ENCODE measurements at places on chromosomes 11 and 22.

DNA sequence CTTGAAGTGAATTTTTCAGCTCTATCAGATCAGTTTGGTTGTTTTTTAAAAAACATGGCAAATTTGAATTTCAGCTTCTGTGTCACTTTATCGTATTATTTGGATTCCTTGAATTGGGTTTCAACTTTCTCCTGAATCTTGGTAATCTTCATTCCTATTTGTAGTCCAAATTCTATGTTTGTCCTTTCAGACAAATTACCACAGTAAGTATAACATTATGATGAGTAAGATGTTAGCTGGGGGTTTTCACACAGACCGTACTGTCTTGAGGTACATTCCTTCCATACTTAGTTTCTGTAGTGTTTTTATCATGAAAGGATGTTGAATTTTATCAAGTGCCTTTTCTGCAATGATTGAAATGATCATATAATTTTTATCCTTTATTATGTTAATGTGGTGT lies 28.0 kb downstream of the OR5B17 start:
- no peak for DNase-seq

GRCh38 chr11:8937159-8937558 lies 4.4 kb upstream of the C11orf16 start:
- DNase-seq = no peak

GRCh38 chr11:44324749-44325525 lies 15.0 kb upstream of the ALX4 start:
- no peak for DNase-seq

DNA sequence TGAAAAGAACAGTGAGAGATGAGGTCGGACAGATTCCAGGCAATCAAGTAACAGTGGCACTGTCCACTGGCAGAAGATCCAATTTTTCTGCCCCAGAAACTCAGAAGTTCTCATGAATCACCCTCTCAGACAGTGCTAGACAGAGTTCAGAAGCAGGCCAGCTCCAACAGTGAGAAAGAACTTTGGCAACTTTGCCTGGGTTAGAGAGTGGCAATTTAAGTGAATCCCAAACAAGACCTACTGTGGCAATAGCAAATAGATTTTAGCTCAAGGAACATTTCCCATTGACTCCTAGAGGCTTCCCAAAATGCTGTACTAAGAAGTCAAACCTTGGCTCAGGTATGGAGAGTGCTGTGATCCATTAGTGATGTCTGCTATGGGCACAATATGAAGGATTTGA lies 12.3 kb downstream of the CD44 start:
- no peak for DNase-seq

DNA sequence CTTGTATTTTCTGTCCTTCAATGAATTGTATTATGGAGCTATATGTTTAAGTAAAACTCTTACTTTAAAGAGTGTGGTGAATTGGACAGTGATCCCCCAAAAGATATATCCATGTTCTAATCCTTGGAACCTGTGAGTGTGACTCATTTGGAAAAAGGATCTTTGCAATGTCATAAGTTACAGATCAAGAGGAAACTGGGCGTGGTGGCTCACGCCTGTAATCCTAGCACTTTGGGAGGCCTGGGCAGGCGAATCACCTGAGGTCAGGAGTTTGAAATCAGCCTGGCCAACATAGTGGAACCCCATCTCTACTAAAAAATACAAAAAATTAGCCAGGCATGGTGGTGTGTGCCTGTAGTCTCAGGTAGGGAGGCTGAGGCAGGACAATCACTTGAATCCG lies 36.7 kb downstream of the ELF5 start:
- DNase-seq = no peak

GRCh38 chr11:64716473-64717267 lies 6.3 kb downstream of the NRXN2 start:
- DNase-seq = no peak

- DNase-seq = no peak
Measured at GRCh38 chr11:77448269-77448668, 25.6 kb downstream of the PAK1 start.

DNA sequence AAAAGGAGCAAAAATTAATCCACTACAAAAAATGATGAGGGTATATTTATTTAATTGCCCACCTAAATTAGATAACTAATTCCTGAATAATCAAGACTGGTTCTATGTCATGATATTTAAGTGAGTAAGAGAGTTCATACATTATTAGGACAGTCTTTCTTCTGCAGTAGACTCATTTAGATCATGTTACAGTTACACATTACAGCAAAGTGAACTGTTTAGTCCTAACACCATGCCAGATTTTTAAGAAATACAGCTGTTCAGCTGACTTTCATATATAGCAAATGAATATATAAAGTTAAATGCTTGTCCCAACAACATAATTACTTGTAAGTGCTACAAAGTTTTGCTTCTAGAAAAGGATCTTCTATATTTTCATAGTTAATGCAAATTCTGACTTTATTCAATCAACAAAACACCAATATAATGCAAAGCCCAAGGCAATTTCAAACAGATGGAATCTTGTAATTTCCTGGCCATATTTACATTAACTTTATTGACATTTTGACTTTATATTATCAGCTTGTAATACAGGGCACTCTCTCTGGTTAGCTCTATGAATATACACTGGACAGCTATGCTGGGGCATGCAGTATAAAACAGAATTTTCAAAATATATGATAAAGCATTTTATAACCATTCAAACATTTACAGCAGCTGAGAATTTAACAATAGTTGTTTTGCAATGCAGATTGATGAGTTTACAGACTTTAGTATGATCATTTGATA lies 45.7 kb upstream of the TP53AIP1 start:
- no peak for DNase-seq

DNA sequence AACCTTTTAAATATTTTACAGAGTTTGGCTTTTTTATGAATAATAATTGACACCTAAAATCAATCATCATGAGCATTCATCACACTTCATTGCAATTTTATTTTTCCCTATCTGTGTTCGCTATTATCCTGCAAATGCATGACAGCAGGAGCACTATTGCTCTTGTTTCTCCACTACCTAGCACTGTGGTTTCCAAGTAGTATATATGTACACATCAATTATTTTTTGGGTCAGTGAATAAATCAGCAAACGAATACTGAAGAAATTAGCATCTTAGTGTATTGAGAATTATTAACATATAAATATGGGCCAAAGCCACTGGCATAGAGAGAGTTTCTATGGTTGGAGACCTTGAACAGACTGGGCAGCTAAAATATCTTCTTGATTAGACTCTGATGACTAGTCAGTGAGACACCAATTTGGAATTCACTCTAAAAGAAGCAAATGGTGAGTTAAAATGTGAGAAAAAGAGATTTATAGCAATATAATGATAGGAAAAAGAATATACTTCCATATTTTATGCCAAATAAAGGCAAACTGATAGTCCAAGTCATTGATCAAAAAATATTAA lies 731.1 kb upstream of the LUZP2 start:
- DNase-seq = no peak

- no peak for DNase-seq
Measured at GRCh38 chr11:113577356-113578032, 102.3 kb upstream of the DRD2 start.

DNA sequence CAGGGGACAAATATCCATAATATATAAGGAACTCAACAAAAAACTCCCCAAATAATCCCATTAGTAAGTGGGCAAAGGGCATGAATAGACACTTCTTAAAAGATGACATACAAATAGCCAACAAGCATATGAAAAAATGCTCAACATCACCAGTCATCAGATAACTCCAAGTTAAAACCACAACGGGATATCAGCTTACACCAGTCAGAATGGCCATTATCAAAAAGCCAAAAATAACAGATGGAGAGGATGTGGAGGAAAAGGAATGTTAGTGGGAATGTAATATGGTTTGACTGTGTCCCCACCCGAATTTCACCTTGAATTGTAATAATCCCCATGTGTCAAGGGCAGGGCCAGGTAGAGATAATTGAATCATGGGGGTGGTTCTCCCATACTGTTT lies 350.1 kb downstream of the GUCY1A2 start:
- DNase-seq = no peak

- DNase-seq = no peak
Measured at GRCh38 chr11:12818333-12819015, 144.3 kb downstream of the TEAD1 start.

GRCh38 chr11:111305162-111305802 lies 6.9 kb downstream of the POU2AF3 start:
- no peak for DNase-seq

- DNase-seq = no peak
Measured at GRCh38 chr11:94662065-94662779, 95.1 kb downstream of the PIWIL4 start.

- no peak for DNase-seq
Measured at GRCh38 chr11:134939031-134939430, 527.0 kb upstream of the B3GAT1 start.

DNA sequence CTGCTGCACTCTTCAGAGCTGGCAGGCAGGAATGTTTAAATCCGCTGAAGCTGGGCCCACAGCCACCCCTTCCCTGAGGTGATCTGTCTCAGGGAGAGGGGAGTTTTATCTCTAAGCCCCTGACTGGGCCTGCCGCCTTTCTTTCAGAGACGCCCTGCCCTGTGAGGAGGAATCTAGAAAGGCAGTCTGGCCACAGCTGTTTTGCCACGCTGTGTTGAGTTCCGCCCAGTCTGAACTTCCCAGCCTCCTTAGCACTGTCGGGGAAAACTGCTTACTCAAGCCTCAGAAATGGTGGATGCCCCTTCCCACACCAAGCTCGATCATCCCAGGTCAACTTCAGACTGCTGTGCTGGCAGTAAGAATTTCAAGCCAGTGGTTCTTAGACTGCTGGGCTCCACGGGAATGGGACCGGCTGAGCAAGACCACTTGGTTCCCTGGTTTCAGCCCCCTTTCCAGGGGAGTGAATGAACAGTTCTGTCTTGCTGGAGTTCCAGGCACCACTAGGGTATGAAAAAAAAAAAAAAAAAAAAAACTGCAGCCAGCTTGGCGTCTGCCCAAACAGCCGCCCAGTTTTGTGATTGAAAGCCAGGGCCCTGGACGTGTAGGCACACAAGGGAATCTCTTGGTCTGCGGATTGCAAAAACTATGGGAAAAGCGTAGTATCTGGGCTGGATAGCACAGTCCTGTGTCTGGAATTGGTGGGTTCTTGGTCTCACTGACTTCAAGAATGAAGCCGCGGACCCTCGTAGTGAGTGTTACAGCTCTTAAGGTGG lies 127.4 kb downstream of the SPON1 start:
- no peak for DNase-seq

DNA sequence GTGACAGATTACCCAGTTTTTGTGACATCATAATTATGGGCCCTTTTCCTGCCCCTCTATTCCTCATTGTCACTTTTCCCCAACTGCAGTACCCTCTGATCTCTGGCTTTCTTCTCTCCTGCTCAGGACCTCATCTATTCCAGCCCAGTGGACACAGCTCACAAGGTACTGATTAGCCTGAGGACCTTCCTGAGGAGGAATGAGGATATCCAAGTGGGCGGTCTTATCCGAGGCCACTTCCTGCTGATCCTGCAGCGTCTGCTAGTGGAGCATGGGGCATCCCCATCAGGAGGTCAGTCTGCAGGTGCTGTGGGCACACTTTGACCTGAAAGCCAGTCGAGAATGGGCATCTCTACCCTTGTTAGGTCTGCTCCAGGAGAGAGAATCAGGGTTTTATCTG lies 24.5 kb upstream of the CCDC134 start:
- DNase-seq = no peak

DNA sequence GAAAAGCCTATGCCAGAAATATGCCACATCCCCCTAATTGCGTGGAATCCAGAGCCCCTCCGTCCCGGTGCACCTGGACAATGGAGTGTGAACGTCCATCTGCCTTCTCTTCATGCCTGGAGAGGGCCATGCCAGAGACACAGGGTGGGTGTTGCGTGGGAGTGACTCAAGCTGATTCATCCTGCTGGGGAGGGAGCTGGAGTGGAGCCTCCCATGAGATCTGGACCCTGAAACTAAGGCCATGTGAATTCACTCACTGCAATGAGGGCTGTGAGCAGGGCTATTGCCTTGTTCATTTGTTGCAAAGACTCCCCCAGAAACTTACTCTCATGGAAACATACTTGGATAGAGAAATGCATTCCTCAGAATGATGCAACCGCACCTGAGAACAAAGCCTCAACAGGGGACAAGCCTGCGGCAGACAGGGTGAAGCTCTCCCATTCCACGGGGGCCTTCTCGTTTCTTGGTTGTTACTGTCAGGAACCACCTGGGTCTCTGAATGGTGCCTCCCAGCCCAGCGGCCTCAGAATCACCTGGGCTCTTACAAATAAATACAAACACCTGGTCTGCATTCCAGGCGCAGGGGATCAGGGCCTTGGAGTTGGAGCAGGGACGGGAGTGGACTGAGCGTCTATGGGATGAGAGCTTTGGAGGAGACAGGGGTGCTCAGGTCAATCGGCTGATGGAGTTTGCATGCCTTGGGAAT lies 1031.2 kb downstream of the BRD1 start:
- no peak for DNase-seq

GRCh38 chr11:117795638-117796455 lies 1.2 kb downstream of the DSCAML1 start:
- no peak for DNase-seq

DNA sequence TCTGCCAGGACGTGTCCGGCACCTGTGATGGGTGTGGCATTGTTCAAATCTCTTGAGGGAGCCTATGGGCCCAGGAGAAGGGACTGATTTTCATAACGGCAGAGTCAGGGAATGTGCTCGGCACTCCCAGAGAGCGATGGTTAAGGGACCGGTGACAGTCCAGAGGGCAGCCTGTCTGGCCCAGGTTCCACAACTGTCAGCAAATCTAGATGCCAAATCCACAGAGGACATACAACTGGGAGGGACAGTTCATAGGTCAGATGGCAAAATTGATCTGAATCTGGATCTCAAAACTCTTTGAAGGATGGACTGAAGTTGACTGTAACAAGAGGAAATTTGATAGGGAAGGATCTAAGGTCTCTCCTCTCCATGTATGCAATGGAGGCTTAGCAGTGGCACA lies 7.5 kb downstream of the SEC14L2 start:
- no peak for DNase-seq

GRCh38 chr11:120667281-120667680 lies 155.7 kb downstream of the GRIK4 start:
- no peak for DNase-seq

DNA sequence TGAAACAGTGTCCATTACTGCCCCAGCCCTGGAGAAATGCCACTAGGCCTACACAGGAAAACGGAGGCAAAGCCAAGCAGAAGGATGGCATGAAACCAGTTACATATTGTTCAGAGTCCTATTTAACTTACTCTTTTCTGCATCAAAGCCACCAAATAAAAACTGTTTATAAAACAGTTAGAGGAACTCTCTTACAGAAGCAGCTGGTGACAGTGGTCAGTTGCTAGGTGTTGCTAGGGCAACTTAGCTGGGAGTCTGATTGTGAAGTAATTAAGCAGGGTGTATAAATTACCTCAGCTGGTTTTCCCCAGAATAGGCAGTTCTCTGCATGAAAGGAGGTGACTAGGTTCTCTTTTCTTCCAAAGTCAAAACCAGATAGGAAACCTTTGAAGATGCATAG lies 115.6 kb upstream of the ZBED5 start:
- no peak for DNase-seq

GRCh38 chr11:103700622-103701021 lies 335.8 kb upstream of the DDI1 start:
- no peak for DNase-seq

GRCh38 chr11:75155570-75156422 lies 4.9 kb downstream of the SLCO2B1 start:
- no peak for DNase-seq

- DNase-seq = no peak
Measured at GRCh38 chr11:75851203-75851602, 36.2 kb downstream of the UVRAG start.
